ENCODE measurements at places on chromosomes 16 and 17.

DNA sequence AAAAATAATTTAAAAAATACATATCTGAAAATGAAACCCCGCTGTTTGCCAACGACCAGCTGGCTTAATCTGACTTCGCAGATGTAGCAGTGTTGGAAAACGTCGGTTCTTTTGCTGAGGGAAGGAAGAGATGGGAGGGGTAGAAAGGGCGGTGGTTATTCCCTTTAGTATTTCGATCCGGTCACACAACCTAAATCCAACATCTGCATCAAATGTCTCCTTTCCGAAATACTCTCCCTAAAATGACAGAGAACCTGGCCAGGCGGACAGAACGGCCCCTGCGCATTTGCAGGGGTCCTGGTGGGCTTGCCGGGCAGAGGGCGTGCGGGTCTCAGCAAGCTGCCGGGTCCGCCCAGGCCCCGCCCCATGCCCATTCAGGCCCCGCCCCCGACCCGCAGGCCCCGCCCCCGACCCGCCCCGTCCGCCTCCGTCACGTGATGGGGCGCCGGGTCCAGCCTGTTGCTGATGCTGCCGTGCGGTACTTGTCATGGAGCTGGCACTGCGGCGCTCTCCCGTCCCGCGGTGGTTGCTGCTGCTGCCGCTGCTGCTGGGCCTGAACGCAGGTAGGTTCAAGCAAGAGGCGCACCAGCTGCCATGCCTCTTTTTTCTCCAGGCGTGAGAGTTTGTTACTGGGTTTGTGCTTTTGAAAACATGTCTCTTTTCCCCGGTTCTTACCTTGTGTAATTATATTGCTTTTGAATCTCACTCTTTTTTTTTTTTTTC, at the start of gene SCPEP1:
SCPEP1 (plus strand) TSS at position 459 of the 723 bp plus-strand sequence; CDS start at position 488, 29 bp downstream.
- DNase-seq: peak; percentile 84

DNA sequence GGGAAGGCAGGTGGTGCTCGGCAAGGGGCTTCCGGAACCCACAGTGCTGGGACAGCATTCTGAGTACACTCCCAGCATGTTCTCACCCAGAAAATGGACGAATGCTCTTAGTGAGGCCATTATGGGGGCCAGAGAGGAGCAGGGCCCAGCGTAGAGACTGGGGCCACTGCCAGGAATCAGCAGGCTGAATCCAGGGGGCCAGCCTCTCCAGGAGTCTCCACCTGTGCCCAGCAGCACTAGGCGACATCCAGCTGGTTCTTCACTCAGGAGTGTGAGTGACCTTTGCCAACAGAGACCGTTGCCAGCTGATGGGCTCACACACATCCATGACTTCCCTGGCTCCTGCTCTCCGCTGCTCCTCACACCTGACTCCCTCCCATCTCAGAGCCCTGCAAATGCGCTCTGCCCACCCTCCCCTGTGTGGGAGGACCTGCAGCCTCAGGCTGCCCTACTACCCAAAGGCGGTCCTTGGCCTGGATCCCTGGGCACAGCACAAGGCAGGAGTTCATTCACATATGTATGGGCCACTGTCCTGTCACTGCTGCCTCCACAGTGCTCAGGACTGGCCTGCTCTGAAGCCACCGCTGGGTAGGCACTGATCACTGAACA, 5.1 kb downstream of the RHBDF1 start:
- no peak for DNase-seq

DNA sequence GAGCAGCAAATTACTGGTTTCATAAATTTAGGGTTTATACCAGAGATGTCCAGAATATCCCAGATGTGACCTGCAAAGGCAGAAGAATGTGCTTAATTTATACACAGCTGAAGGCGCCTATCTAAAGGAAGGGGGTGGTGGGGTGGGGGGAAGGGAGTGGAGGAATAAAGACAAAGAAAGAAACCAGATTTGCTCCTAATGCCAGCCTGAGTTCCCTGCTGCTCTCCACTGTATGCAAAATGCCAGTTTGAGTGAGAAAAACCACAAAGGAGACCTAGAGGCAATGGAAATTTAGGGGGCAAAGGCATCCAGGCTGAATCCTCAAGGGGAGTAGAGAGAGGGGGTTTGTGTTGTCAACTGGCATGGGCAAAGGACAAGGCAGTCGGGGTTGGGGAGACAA, 161.5 kb upstream of the TOX3 start:
- no peak for DNase-seq

DNA sequence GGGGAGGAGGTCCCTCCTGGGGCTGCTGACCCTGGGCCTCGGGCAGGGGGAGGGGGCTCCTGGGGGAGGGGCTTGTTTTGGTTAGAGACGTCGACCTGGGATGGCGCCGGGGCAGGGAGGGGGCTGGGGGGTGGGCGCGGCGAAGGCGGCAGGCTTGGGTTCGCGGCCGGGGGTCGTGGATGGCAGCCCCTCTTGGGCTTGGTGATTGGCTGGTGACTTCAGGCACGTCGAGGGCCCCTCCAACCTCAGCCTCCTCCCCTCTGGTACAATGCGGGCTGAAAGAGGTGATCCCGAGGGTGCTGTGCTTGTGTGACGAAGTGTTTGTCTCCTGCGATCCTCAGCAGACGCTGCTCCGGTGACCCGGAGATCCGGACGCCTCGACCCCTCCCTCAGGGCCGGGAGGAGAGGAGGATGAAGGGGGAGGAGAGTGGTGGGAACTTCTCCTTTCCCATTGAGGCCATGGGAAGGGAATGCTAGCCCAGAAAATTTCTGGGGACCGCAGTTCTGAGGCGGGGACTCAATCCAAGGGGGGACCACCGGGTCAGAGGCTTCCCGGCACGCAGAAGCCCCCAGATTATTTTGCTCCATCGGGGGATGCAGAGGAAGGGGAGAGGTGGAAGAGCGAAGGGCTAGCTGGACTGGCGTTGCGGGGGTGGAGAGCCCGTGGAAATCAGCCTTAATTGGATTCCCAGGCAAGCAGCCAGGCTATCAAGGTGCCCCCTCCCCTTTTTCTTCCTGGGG, 43.9 kb downstream of the RAI1 start:
- DNase-seq: no peak

- peak; percentile 88 for DNase-seq
Observed at GRCh38 chr17:980406-981291, 1.1 kb upstream of the NXN start.

DNA sequence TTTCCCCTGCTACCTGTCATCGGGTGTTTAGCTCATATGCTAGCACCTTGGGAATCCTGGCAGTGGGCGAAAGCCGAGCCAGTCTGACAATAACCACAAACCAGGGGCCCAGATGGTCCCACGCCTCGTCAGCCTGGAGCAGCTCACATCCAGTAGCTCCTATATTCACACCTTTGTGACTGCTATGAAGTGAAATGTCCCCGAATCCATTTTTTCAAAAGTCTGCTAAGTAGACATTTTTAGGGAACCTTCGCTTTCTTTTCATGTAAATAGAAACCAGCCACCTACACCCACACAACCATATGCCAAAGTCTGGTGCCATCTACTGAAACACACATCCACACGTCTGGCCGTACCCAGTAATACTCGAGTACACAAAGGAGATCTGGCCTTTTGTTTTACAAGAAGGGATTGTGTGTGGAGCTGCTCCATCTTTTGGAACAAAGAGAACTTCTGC, 176.8 kb downstream of the SLC39A11 start:
- no peak for DNase-seq

DNA sequence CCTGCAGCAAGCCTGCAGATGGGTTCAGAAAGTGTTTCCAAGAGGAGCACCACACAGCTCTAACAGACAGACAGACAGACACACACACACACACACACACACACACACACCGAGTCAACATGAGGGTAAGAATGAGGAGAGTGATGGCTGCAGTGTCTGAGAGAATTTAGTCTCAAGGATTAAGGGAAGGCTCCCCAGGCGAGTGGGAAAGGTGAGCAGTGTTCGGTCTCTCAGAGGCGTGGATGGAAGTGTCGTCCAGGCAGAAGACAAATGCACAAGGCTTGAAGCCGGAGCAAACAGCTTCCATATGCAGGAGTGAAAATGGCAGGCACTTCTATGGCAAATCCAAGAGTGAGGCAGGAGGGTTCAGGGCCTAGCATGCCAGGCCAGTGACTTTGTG, 770.1 kb downstream of the KCNJ18 start:
- no peak for DNase-seq

DNA sequence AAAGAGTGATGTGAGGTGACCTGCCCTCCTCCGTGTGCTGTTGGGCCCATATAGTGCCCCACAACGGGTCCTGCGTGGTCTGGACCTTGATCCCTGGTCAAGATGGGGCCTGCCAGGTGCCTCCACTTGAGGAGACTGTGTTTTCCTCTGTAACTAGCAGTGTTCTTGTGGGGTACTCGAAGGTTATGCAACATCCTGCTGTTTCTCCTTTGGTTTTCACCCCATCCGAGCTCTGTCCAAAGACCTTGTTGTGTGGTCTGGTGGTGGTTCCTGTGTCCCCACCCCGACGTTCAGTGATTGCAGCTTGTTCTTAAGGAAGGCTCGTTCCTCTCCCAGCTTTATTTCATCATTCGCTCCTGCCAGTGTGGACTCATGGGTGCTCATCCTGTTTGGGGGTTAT, 38.7 kb upstream of the ZNF750 start:
- DNase-seq: no peak

Measured in kidney tubule cell (primary cell).